ENCODE measurements at places on chromosomes 2 and 18. TPM values are rescaled to one million over a fixed set of nuclear protein-coding genes. Genes with fewer than 3 reads are reported as not detected.

Gene RAB31
- total RNA-seq: 22.0 TPM

Gene ZSWIM2
- not detected for total RNA-seq

Gene VIT
- total RNA-seq: not detected

Gene HOXD12
- total RNA-seq: not detected

Gene NFATC1
- 6.2 TPM for total RNA-seq

Gene PER2
- 7.3 TPM for total RNA-seq

Gene VAMP5
- total RNA-seq: not detected

Gene DCAF17
- 8.6 TPM for total RNA-seq

Gene MMADHC
- 80.3 TPM for total RNA-seq

Gene HOXD4
- total RNA-seq: 0.67 TPM

Gene PTPRN
- total RNA-seq: 1.1 TPM

Gene ALKAL2
- total RNA-seq: not detected

Gene SERPINB11
- not detected for total RNA-seq

Gene AGAP1
- 22.4 TPM for total RNA-seq

Gene UGT1A3
- not detected for total RNA-seq

Measured in A549 treated with Mapracorat at 1 μM for 4 hours (cell line).